ENCODE measurements at places on chromosomes 5 and 9. TPM values are rescaled to one million over a fixed set of nuclear protein-coding genes. Genes with fewer than 3 reads are reported as not detected.

The PCDHB14 gene
- 3.5 TPM for total RNA-seq

- no peak for DNase-seq
Observed at GRCh38 chr5:95352691-95353090, 38.5 kb upstream of the FAM81B start.

DNA sequence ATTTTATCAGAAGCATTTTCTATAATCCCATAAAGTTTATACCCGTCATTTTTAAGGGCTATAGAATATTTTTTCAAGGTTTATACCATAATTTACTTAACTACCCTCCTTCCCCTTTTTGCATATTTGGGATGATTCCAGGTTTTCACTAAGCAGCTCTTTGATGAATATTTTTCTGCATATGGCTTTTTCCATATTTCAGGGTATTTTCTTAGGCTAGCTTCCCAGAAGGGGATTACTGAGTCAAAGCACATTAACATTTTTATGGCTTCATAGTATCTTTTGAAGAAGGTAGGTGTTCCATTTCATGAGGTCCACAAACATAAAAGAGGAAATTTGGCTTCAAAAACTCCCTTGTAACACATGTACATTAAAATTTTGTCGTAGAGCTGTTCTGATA lies 14.6 kb upstream of the COL15A1 start:
- no peak for DNase-seq

- DNase-seq = no peak
Observed at GRCh38 chr5:130400091-130400490, 495.8 kb downstream of the CHSY3 start.

The GHR gene
- total RNA-seq = 14.9 TPM

DNA sequence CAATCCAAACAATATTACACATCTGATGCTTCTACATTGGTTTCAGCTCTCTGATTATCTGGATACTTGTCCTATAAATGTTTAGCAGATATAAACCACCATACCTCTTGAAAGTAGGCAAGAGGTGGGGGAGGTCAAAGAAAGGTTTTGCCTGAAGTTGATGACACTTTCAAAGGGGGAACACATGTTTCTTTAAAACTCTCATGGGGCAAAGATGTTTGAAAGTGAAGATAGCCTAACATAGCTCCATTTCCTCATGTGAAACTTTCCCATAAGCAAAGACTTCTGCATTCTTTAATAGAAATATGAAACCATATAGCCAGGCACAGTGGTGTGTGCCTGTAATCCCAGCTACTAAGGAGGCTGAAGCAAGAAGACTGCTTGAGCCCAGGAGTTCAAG lies 62.1 kb downstream of the CETN3 start:
- DNase-seq = no peak

DNA sequence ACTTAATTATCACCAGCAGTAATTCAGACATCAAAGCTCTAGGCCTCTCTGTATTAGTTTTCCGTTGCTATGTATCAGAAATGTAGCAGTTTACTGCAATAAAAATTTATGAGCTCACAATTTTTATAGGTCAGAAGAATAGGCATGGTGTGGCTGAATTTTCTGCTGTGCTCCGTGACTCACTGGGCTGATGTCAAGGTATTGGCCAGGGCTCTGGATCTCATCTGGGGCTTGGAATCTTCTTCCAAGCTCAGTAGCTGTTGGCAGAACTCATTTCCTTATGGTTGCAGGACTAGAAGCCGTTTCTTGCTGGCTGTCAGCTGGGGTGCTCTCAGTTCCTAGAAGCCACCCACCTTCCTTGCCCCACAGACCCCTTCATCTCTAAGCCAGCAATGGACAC lies 66.3 kb downstream of the PSAT1 start:
- no peak for DNase-seq

The ESM1 gene
- total RNA-seq = not detected

GRCh38 chr5:38532165-38532669 lies 24.2 kb downstream of the LIFR start:
- DNase-seq = peak; percentile 84

GRCh38 chr5:111929261-111929660 lies 172.3 kb upstream of the NREP start:
- DNase-seq = no peak

- no peak for DNase-seq
Observed at GRCh38 chr5:35442885-35443639, 174.6 kb upstream of the SPEF2 start.

The TAF7 gene
- total RNA-seq = 72.6 TPM

DNA sequence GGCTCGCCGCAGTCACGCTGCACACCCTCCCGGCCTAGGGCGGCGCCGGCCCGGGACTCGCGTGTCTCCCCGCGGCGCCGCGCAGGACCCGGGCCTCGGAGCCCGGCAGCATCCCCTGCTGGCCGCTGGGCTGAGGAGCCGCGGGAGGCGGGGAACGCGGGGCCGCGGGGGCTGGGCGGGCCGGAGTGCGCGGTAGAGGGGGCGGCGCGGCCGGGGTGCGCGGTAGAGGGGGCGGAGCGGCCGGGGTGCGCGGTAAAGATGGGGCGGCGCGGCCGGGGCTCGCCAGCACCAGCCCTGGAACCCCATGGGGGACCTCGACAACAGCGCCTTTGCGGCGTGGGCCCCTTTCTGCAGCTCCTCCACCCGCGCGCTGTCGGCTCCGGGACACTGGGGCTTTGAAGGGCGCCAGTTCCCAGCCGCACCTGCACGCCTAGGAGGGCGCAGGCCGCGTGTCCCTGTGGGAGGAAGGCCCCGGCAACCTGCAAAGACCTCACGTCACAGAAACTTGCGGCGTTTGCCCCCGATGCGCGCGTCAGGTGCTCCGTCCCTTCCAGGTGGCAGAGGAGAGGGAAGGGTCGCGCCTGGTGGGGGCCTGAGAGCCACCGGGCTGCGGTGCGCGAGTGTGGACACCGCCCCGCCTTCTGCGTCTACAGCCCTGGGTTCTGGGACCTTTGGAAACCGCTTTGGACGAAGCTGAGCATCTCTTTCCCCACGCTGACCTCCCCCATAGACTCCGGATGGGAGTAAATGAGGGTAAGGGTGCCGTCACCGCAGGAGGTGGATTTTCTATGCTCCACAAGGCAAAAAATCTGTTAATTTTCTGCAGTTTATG lies 49.6 kb downstream of the NSUN2 start:
- peak; percentile 51 for DNase-seq

The CDO1 gene
- 4.0 TPM for total RNA-seq

DNA sequence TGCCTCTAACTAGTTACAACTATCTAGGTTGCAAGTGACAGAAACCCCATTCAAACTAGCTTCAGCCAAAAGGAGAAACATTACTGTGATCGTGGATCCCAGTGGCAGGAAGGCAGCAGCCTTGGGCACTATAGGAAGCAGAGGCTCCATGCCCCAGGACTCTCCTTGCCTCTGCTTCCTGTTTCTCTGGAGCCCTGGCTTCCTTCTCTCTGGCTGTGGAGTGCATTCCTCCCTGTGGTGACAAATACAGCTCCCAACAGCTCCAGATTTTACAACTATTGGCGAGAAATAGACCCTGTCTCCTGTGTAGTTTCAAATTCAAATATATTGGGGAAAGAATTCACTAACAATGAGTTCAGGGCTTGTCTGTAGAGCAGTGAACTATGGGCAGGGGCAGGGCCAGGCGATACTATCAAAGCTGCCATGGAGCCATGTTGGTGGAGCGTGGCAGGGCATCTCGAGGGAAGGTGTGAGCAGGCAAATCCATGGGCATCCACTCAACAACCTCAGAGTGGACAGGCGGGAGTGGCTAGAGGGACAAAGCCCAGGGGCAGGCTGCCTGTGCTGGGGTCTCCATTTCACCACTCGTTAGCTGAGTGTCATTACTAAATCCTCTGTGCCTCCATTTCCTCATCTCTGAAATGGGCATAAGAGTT lies 189.5 kb downstream of the ERCC6L2 start:
- DNase-seq = no peak

Data from thyroid gland (tissue), 4 donors.